ENCODE measurements at places on chromosomes 6 and 20.

DNA sequence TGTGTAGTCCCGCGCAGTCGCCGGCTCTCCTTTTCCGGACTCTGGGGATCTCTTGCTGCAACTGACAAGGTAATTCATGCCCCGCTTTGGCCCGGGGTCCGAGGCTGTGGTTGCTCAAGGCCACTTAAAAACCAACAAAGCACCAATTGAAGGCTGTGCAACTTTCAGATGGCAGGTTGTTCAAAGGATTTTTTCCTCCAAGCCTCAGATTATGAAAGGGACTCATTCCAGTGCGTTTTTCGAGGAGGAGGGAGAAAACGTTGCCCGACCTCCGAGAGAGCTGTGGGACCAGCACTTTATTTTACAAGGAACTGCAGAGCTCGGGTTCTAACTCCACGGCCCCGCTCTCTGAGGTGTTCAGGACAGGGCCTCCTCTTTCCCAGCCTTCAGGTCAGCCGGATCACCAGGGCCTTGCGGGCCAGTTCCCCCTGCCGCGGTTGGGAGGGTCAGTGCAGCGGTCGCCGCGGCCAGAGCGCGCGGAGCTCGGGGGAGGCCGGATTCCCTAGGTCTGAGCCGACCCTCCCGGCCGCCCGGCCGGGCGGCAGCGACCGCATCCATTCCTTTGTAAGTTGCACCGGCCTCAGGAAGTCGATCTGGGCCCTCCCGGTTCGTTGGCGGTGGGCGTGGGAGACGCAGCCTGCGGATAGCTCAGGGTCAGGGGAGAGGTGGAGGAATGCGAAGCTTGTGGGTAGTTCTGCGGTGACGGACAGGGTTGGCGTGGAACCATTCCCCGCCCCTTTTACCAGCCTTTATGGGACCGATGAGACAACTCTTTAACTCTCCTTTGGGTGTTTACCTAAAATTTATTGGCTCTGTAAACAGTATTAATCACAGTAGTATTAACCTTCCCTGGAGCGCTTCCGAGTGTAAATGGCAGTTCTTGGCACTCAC, 1.6 kb downstream of the UTRN start:
- peak overlapping the region; percentile 73 for H3K4me3 ChIP-seq
- peak; percentile 76 for DNase-seq
- H3K4me1 ChIP-seq: peaks cover 11% of the 10 kb centered on the region
- H3K27ac ChIP-seq: peak overlapping the region; percentile 89
- H3K36me3 ChIP-seq: no peaks in the 10 kb centered on the region
- H3K27me3 ChIP-seq: no peaks in the 10 kb centered on the region

- no peak overlapping the region for H3K4me3 ChIP-seq
- DNase-seq: no peak
- no peaks in the 10 kb centered on the region for H3K36me3 ChIP-seq
- no peak overlapping the region for H3K27ac ChIP-seq
Measured at GRCh38 chr6:144334150-144334708, 49.1 kb downstream of the UTRN start.

DNA sequence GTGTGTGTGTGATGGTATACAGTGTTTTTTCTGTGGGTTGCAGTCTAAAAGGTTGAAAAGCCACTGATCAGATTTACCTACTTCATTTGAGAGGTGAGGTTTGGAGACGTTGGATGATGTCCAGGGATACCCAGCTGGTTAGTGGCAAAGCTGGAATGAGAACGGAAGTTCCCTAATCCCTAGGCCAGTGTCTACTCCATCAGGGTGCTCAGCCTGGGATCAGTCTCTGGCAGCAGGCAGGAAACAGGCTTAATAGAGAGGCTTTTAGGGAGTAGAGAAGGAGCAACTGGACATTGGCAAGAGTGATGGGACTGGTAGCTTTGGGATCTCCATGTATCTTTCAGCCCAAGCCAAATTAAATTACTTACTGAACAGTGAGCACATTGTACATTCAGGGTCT, 80.7 kb downstream of the C6orf52 start:
- H3K27ac ChIP-seq: no peak overlapping the region
- H3K27me3 ChIP-seq: no peaks in the 10 kb centered on the region
- no peak overlapping the region for H3K4me3 ChIP-seq
- DNase-seq: no peak
- H3K4me1 ChIP-seq: peaks cover 9% of the 10 kb centered on the region

- no peaks in the 10 kb centered on the region for H3K27me3 ChIP-seq
- no peak overlapping the region for H3K4me3 ChIP-seq
- no peak overlapping the region for H3K27ac ChIP-seq
- no peak for DNase-seq
Measured at GRCh38 chr6:150981095-150981494, 115.6 kb downstream of the MTHFD1L start.

DNA sequence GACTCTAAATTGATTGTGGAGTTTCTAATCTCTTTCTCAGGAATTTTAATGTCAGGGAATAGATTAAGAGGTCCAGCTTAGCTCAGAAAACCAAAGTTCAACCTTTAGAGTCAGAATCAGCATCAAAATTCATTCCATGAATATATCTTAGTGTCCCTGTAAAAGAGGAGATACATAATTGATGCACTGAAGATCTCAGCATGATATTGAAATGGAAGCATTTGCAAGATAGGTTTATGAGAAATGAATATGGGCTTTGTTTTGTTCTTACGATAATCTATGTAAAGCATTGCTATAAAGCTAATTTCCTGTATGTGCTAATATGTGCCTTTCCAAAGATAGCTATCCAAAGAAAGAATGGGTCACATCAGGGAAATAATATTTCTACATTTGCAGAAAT, 404.5 kb upstream of the HSF2 start:
- no peaks in the 10 kb centered on the region for H3K36me3 ChIP-seq
- no peaks in the 10 kb centered on the region for H3K4me1 ChIP-seq
- DNase-seq: no peak
- H3K27ac ChIP-seq: no peak overlapping the region
- H3K4me3 ChIP-seq: no peak overlapping the region

DNA sequence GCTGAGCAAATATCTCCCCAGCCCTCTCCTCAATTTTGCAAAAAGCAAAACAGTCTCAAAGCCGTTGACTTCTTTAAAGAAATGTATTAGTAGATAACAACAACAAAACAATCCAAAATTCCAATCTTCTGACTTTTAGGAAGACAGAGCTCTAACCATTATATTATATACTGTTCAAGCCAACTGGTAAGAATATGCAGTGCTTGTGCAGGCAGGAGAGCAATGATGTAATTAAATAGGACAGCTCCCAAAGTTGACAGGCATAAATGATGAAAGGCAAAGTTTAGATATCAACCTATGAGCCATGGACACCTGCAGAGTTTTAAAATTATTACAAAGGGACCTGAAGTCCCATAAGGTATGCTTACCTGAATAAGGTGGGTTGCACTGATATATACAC, 16.6 kb upstream of the CEP85L start:
- H3K27ac ChIP-seq: peak overlapping the region; percentile 21
- peaks cover 21% of the 10 kb centered on the region for H3K4me1 ChIP-seq
- H3K36me3 ChIP-seq: no peaks in the 10 kb centered on the region
- H3K27me3 ChIP-seq: no peaks in the 10 kb centered on the region
- no peak for DNase-seq

DNA sequence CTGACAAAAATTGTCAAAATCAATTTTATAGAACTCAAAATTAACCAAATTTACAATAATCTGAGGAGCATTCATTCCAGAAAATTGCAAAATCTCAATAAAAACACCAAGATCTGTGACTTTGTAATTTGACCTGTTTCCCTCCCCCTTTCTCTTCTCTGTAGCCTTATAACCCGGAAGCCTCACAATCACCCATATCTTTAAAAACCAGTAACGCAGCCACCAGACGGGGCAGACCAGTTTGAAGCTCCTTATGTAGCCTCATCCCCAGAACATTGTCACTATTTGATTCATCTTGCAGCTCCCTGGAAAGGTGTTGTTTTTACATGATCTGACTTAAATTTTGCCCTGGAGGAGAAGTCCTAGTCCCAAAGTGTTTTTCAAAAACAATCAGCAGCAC, 27.5 kb upstream of the TGM6 start:
- H3K36me3 ChIP-seq: no peaks in the 10 kb centered on the region
- no peak for DNase-seq
- H3K27me3 ChIP-seq: no peaks in the 10 kb centered on the region
- H3K4me3 ChIP-seq: no peak overlapping the region
- H3K27ac ChIP-seq: no peak overlapping the region

GRCh38 chr6:156885562-156885961, 108.4 kb downstream of the ARID1B start:
- peaks cover 8% of the 10 kb centered on the region for H3K4me1 ChIP-seq
- H3K27ac ChIP-seq: no peak overlapping the region
- no peaks in the 10 kb centered on the region for H3K27me3 ChIP-seq
- no peak overlapping the region for H3K4me3 ChIP-seq
- H3K36me3 ChIP-seq: no peaks in the 10 kb centered on the region
- DNase-seq: no peak

- H3K4me1 ChIP-seq: no peaks in the 10 kb centered on the region
- no peak for DNase-seq
- no peaks in the 10 kb centered on the region for H3K36me3 ChIP-seq
- no peaks in the 10 kb centered on the region for H3K27me3 ChIP-seq
- no peak overlapping the region for H3K4me3 ChIP-seq
Measured at GRCh38 chr6:144586986-144587385, 301.9 kb downstream of the UTRN start.

DNA sequence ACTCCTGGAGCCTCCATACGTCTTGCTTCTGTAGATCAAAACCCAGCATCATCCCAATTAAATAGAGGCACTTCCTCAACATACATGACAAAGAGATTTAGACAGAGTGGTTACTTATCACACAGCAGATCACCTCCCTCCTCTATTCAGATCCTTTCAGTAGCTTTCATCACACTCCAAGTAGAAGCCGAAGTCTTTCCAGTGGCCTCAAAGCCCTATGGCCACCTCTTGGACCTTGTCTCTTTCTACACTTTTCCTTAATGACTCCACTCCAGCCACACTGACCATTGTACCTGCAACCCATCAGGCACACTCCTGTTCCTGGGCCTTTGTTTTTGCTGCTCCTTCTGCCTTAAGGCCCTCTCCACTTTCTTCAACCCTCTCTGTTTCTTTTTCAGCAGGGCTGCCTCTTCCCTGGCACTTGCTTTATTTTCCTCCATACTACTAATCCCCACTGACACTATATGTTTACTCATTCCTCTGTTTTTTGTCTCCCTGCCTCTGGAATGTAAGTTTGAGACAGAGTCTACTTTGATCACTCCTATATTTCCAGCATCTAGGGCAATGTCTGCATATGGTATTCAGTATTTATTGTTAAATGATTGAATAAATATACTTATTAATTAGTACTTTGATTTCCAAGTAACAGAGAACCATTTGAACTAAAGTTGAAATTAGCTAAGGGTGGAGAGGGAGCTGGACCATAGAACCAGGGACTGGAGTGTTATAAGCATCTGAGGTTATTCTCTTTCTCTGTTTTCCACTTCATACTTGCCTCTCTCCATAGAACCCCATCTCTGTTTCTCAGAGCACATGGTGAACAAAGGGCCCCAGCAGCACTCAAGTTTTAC, 43.4 kb upstream of the TRAM2 start:
- H3K27me3 ChIP-seq: no peaks in the 10 kb centered on the region
- no peaks in the 10 kb centered on the region for H3K4me1 ChIP-seq
- DNase-seq: no peak
- no peak overlapping the region for H3K27ac ChIP-seq
- H3K36me3 ChIP-seq: no peaks in the 10 kb centered on the region

DNA sequence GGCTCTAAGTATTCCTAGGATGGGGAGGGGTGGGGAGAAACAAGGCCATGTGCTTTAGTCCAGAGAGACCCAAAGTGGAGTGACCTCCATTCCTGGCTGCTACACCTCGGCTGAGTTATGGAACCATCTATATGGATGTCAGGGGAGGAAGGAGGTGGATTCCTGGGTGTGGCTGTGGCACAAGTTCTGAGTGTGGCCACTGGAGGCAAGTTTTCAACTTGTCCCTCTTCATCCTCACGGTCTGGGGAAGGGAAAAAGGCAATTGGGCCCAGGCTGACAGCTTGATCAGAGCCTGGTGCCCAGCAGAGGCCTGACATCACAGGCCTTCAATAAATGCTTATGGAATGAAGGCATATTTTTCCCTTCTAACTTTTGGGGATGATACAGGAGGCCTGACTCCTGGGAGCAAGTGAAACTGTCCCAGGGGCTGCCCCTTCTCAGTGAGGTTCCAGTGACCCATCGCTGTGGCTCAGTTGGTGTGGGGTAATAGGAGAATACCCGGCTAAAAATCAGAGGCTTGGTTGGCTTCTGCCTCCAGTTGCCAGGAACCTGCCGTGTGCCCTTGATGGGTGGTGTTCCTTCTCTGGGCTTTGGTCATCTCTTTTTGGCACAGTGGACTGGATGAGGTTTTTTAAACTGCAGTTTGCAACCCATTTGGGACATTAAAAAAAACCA, 1.8 kb upstream of the ITPR3 start:
- no peaks in the 10 kb centered on the region for H3K4me1 ChIP-seq
- H3K27me3 ChIP-seq: no peaks in the 10 kb centered on the region
- H3K27ac ChIP-seq: no peak overlapping the region
- no peak for DNase-seq
- no peak overlapping the region for H3K4me3 ChIP-seq

GRCh38 chr6:5082487-5083306, 2.4 kb upstream of the PPP1R3G start:
- DNase-seq: peak; percentile 60
- no peaks in the 10 kb centered on the region for H3K36me3 ChIP-seq
- H3K4me3 ChIP-seq: no peak overlapping the region
- peaks cover 8% of the 10 kb centered on the region for H3K4me1 ChIP-seq
- H3K27ac ChIP-seq: no peak overlapping the region

GRCh38 chr20:39825950-39826349, 863.1 kb downstream of the MAFB start:
- no peaks in the 10 kb centered on the region for H3K36me3 ChIP-seq
- no peak for DNase-seq
- H3K27me3 ChIP-seq: no peaks in the 10 kb centered on the region
- peaks cover 2% of the 10 kb centered on the region for H3K4me1 ChIP-seq

- no peak for DNase-seq
- H3K4me3 ChIP-seq: no peak overlapping the region
- no peaks in the 10 kb centered on the region for H3K36me3 ChIP-seq
- no peaks in the 10 kb centered on the region for H3K4me1 ChIP-seq
- no peaks in the 10 kb centered on the region for H3K27me3 ChIP-seq
- H3K27ac ChIP-seq: no peak overlapping the region
Measured at GRCh38 chr6:136427378-136427717, 122.9 kb downstream of the MAP7 start.

DNA sequence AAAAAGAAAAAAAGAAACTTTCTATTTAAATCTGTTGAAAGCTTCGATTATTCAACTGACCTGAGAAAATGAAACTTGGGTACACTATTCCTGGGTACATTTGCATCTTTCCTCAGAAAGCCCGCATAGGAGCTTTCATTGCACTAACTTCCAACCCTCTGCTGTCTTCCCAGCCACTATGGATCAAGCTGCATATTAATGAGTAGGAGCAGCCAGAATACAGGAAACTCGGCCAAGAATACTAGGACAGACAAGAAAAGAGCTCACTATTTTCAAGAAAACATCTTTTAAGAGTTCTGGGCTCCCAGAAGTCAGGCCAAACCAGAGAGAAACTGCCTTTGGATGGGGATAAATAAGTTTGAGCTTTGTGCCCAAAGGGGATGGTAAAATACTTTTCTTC, 135.0 kb upstream of the CCDC28A start:
- no peak for DNase-seq
- no peaks in the 10 kb centered on the region for H3K36me3 ChIP-seq
- no peaks in the 10 kb centered on the region for H3K27me3 ChIP-seq
- no peak overlapping the region for H3K27ac ChIP-seq
- no peak overlapping the region for H3K4me3 ChIP-seq

- H3K27ac ChIP-seq: no peak overlapping the region
- no peaks in the 10 kb centered on the region for H3K27me3 ChIP-seq
- peaks cover 14% of the 10 kb centered on the region for H3K4me1 ChIP-seq
- no peaks in the 10 kb centered on the region for H3K36me3 ChIP-seq
- no peak for DNase-seq
Measured at GRCh38 chr6:138953451-138953850, 34.6 kb downstream of the REPS1 start.

Data from hepatocyte (in vitro differentiated cells).